Stimulated activated CD8-positive, alpha-beta memory T cell treated with anti-CD3 and anti-CD28 coated beads, Interleukin-15, amount 100 ng/mL, for 48 hours (primary cell): ENCODE measurements at places on chromosomes 12 and 14.
A peak's percentile ranks its signal among the peaks of the same experiment; 100 is the strongest.

DNA sequence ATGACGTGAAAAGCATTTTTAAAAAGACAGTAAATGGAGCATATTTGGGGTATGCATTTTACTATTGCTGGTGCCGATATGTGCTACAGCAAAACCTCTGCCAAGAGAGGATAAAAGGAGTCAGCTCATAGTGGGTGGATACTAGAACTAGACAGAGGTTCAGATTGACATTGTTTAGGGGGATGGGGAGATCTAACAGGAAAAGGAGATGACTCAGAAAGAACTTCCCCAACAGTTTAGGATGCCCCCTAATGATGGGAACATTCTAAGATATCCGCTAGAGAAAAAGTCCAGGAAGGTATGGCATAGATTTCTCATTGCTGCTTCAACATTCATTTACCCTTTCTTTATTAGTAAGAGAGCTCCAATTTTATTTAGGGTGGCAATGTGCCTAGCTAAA, 110.5 kb upstream of the CLEC14A start:
- no peak for DNase-seq

GRCh38 chr12:99985631-99986030, 895 bp upstream of the ANKS1B start:
- DNase-seq = no peak

GRCh38 chr14:54267172-54267571, 129.6 kb upstream of the CDKN3 start:
- DNase-seq = no peak

DNA sequence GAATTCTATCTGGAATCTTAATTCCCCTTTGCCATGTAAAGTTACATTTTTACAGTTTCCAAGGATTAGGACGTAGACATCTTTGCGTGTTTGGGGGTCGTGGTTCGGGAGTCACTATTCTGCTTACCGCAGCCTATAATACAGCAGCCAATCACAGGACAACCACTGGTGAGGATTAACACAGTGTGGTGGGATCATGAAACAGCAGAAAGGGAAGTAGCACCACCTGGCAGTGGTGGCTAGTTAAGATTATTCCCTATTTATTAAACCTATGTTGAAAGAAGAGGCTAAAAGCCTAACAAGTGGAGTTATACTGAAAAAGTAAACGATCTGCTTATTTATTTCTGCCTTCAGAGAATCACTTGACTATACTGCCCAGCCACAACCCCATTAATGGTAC, 71.7 kb downstream of the IPO8 start:
- no peak for DNase-seq

DNA sequence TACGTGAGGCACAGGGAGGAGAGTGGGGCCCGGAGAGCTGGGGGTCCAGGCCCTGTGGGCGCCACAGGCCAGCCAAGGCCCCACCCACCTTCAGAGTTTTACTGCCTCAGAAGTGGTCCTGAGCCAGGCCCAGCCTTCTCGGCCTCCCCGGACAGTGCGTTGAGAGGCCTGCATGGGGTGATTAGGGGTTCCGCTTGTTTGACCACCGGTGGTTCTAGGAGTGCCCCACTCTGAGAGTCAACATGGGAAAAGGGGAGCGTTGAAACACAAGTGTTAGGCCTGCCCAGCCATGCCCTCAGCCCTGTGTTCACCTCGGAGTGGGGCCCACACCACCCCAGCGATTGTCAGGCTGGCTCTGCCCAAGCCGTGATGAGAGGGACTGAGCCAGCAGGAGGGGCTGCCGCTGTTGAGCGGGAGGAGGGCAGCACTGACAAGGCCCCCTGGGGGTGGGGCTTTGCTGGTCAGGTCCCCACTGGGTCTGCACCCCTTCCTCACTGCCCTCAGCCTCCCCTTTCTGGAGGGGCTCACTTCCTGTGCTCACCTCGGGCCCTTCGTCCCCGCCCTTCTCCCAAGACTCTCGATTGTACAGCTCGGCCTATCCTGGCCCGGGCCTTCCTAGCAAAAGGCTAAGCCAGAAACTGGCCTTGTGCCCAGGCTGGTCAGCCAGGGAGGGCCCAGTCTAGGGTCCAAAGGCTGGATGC, 4.8 kb downstream of the CKB start:
- no peak for DNase-seq

DNA sequence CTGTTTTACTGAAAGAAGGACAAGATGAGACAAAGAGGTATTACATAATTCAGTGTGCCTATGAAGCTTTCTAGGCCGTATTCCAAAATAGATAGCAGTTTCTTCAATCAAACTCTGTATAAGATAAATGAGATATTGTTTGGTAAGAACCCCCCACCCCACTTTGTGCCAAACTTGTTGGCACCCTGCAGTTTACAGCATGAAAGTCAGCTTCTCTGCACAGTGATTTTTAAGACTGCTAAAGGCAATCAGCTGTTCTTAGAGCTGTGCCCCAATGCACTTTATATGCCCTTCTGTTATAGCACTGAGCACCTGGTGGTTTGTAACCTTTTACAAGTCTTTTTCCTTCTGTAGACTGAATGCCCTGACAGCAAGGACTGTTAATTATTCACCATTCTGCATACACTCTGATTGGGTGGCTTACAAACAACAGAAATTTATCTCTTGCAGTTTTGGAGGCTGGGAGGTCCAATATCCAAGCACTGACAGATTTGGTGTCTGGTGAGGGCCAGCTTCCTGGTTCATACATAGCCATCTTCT, 76.7 kb downstream of the ANO4 start:
- no peak for DNase-seq

DNA sequence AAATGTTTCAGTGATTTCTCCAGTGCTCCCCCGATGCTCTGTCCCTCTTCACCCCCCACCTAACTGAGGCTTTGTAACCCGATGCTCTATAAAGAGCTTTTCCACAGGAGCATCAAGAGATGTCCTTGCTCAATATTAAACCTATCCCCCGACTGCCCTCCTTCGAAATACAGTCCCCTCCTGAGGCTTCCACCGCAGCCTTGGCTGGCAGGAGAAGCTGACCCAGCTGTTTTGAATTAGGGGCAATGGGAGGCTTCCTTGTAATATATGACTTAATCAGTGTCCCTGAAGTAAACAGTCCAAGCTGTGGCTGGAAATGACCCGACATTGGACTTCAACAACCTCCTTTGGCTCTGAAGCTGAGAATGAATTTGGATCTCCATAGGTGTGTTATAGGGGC, 62.4 kb downstream of the TMEM30B start:
- no peak for DNase-seq

DNA sequence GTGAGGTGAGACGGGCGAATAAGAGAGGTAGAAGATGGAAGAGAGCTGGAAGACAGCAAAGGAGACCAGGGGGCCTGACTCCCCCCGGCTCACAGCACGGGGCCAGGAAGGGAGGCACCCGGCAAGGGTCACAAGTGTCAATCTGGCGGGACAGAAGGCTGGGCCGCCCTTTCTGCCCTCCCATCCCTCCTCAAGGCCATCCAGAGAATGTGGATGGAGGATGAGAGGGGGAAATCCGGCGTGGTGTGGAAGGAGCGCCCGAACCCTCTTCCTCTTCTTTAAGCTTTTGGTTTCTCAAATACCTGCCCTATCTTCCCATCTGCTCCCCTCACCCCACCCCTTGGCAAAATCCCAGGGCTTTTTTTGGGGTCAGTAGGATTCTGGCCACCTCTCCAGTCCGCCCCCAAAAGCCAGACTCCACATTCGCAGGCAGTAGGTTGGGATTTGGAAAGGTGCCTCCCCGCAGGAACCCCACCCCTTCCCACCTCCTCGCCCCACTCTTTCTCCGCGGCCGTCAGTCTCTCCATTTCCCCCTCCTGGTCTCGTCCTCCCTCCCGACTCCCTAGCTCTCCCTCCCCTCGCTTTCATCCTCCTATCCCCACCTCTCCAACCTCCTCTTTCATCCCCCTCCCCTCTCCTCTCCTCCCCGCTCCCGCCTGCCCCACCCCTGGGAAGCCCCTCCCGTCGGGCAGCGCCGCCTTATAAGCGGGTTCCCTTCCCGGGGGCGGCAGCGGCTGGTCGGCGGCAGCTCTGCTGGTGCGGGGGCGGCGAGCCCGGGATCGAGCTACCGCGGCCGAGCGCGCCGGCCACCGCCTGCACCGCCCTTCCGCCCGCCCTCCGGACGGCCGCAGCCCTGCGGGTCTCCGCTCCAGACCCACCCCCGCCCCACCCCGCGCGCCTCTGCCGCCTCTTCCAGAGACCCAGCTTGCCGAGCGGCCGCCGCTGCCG, at the start of gene PTMS:
Gene PTMS, plus strand, starts transcription at position 730 of the 948 bp plus-strand sequence. CDS start 343 bp downstream, outside the sequence.
- no peak for DNase-seq

DNA sequence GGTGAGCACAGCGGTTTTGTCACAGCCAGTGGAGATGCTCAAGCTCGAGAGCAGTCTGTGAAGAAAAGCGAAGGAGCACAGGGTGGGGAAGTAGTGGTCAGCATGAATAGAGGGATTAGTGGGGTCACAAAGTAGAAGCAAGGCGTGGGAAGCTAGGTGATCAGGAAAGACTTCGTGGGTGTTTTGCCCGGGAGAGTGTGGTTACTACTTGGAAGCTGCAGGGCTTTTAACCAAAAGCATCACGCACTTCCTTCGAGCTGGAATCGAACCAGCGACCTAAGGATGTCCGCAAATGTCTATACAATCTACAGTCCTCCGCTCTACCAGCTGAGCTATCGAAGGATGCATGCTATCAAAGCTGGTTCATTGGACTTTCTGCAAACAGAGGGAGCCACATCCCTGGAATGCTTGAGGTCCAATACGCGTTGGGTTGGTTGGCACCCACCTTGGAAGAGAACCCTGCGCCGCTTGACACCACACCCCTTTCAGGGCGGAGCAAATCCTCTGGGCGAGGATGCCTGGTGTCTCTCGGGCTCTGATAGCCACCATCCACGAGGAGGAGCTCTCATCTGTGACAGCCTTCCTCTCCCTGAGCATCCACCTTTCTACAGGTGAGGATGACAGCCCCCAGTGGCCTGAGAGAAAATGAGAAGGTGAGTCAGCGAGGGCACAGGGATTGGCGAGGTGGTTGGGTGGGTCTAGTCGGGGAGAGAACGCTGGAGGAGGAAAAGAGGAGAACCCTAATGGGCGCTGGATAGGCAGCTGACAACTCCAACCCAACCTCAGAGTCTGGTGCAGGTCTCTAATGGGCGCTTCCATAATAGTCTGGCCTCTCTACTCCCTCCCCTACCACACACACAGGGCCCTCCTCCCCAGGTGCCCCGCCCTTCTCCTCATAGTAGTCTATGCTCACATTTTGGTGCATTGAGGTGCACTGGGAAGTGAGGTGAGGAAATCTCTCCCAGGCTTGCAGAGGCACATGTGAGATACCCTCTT, 16.0 kb upstream of the OR6S1 start:
- DNase-seq = no peak

DNA sequence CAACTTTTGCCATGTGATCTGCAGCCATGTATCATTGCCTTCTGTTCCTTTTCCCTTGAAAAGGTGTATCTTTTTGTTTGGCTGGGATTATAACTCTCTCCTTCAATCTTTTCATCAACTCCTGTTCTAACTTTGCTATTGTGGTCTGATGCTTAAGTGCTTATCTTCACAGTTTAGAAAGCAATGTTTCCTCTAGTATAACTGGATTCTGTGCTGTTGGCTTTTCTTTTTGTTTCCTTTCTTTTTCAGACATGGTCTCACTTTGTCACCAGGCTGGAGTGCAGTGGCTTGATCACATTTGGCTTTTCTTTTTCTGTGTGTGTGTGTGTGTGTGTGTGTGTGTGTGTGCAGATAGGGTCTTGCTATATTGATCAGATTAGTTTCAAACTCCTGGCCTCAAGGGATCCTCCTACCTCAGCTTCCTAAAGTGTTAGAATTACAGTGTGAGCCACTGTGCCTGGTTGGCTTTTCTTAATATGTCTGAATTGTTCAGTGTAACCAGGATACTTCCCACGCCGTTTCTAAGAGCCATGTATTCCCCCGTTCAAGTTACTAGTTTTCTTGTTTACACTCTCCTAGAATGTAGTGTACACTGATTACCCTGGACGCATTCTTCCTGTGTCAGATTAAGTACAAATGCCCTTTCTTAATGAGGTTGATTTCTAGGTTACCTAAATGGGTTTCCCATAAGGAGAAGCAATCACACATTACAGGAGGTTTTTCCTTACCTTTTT, 35.5 kb downstream of the JAG2 start:
- no peak for DNase-seq

- no peak for DNase-seq
Measured at GRCh38 chr12:69275471-69275891, 36.1 kb downstream of the CPSF6 start.

- DNase-seq = no peak
Measured at GRCh38 chr12:80648881-80649280, 58.6 kb upstream of the MYF6 start.

GRCh38 chr12:44875954-44876543, at the start of gene NELL2:
Gene NELL2 (minus strand): TSS chr12:44876315. CDS start chr12:44875869, 446 bp downstream.
- DNase-seq = peak; percentile 65

DNA sequence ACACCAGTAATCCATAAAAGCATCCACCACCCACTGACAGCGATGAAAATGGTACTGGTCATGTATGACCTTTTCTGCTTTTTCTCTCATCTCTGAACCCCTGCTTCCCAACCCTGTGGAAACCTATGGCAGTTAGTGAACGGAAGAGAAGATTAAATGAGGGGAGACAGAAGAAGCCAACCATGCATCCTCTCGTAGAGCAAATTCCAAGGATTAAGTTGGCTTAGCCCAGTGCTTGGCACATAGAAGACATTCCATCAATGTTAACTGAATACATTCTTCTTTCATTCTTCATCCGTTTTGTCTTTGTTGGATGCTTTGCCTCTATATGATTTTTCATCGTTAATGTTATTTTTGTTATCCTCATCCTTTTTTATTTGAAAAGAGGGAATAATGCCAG, 339.7 kb upstream of the FLRT2 start:
- no peak for DNase-seq

- DNase-seq = peak; percentile 47
Measured at GRCh38 chr12:9797722-9798619, 29.3 kb upstream of the KLRF1 start.

DNA sequence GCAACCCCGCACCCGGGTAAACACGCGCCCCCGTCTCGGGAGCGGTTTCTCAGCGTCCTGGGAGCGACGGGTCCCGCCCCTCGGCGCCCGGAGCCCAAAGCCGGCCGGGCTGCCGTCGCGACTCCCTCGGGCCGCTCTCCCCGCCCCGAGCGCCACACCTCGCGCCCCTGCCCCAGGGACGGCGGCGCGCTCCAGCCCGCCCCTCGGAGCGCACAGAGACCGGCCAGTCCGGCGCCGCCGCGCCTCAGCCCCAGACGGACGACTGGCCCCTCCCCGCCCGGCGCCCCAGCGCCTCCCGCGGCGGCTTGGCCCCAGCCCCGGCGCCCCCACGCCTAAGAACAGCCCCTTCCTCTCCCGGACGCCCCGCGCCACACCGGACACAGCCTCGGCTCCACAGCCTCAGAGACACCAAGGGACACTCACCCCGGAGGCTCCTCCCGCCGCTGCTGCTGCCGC, 411 bp downstream of the BTBD7 start:
- peak; percentile 23 for DNase-seq

GRCh38 chr14:74531467-74531866, 37.9 kb downstream of the ISCA2 start:
- no peak for DNase-seq

- no peak for DNase-seq
Measured at GRCh38 chr14:25436288-25436875, 386.4 kb upstream of the STXBP6 start.

DNA sequence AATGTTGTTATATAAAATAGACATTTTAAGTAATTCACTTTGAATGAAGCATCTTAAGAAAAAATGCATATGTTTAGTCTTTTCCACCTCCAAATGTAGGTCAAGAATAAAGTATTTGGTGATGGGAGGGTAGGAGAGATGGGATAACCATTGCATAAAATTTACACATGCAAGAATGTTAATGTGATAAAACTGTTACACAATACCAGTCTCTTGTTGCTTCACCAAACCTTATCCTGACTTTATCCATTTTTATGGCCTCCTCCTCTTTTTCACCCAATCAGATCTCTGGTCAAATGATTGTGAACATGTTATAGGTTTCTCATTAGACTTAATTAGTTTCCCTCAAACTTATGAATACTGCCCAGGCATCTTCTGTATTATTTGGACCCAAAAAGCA, 994.5 kb upstream of the FLRT2 start:
- no peak for DNase-seq
